ENCODE measurements at places on chromosomes 5 and 9.
A peak's percentile ranks its signal among the peaks of the same experiment; 100 is the strongest.

GRCh38 chr9:115267790-115268189 lies 149.8 kb upstream of the TNC start:
- DNase-seq, result no peak

DNA sequence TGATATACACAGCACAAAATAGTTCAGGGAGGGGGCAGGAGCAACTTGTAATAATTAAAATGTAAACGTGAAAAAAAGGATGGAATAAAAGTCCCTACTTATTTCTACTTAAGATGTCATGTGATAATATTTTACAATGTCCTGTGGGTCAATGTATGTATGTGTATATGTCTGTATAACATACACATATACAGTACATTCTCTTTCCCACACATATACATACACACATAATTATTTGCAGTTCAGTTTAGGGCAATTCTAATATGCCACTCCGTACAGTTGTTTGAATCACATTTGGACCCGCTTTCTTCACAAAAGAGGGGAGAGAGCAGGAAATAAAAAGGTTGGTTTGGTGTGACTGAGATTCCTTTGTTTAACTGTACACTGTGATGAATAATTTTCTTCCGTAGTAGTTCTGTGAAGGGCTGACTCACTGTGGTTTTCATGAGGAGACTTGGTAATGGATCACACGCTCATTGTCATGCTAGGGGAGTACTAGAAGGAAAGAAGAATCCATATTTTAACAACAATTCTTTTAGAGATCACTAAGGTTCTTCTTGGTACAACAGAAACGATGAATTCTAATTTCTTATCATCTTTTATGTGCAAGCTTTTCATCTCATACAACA lies 26.2 kb upstream of the ACOT12 start:
- DNase-seq, result no peak

DNA sequence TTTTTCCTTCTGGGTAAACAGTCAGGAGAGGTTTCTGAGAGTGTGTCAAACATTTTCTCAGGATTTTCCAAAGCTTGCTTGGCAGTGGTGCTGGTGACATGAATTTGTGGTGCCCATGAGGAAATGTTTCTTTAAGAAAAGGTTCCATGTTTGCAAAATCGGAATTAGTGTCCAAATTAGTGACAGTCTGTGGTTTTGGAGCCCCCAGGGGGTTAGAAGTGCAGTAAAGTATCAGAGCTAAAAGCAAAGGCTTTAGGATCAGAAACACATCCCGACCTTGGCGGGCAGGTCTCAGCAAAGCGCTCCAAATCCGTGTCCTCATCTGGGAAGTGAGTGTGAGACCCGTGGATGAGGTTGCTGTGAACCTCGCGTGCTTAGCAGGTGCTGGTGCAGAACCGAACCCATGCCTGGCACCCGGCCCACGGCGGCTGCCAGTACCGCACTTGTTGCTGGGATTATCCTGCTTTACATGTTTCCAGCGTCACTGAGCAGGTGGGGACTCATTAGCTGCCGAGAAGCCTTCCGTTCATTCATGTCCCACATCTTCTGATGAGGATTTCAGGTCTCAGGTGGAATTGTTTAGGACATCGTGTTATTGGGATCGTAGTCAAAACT lies 70.8 kb upstream of the COL5A1 start:
- no peak for DNase-seq

DNA sequence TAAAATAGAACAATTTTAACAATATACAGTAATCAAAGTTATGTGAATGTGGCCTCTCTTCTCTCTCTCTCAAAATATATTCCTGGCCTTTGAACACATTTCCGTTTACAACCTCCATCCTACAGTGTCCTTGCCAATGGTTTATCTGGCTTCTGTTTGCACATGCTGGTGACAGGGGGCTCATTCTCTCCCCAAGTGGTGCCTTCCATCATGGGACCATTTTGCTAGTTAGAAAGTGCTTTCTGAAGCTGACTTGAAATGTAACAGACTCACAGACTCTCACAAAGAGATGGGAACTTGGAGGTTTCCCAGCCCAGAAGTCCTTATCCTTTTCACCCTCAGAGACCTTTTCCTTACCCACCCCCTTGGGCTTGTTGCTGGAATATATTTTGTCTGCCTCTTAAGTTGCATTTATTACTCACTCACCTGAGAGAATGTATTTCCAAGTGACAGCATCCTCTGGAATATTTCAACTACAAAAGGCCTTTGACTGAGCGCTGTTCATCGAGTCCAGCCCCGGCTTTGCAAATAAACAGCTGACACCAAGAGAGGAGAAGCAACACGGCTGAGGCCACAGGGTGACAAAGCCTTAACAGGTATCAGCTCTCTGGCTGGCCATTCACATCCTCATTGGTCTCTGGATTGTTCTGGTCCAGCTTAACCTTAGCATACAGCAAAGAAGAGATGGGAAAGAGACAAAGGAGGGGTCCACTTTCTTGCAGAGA lies 17.5 kb upstream of the ALDH1B1 start:
- no peak for DNase-seq

DNA sequence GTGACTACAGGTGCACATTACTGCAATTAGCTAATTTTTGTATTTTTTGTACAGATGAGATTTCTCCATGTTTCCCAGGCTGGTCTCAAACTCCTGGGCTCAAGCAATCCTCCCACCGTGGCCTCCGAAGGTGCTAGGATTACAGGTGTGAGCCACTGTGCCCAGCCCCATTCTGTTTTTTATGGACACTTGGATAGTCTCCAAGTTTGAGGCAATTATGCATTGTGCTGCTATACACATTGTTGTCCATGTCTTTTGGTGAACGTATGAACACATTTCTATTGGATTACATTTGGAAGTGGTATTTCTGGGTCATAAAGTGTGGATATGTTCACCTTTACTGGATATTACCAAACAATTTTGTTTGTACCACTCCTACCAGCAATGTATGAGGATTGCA lies 22.4 kb upstream of the PLPP1 start:
- DNase-seq, result no peak

DNA sequence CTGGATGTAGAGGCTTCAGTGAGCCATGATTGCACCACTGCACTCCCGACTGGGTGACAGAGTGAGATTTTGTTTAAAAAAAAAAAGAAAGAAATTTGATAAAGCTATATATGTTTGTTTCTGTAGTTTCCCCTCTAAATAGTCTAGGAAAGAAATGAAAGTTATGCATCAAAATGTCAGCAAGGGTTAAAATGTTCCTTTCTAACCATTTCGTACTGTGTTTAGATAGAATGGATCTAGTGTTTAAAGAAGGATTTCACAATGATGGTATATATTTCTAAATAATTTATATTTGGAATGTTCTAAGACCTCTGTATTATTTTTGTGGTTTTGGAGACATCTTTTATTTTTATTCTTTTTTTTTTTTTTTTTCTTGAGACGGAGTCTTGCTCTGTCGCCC lies 22.7 kb downstream of the TEK start:
- DNase-seq, result no peak

DNA sequence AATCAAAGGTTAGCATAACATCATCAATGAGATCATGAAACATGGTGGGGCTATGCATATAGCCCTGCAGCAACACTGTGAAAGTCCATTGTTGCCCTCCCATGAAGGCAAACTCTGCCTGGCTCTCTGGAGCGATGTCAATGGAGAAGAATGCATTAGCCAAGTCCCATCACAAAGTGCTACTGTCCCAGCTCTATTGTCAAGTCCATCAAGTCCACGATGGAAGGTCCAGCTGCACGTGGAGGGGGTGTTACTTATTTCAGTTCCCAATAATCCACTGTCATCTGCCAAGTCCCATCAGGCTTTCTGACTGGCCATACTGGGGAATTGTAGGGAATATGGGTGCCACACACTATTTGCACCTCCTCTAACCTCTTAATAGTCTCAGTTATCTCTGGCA lies 10.8 kb downstream of the DMAC1 start:
- DNase-seq, result no peak

DNA sequence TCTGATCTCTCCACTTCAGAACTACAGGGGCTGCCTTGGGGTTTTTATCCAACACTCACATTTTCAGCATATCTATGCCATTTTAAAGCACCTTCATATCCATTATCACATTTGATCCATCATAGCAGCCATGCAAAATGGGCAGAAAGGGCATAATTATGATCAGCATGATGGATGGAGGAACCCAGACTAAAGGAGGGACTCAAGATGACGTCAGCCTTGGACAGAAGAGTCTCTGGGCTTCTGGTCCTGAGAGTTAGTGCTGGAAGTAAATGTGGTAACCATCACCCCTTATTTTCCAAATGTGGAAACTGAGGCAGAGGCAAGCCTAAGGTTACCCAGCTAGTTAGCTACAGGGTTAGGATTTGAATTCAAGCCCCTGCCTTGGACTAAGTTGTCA lies 273.1 kb downstream of the DRD1 start:
- no peak for DNase-seq

- DNase-seq, result no peak
Observed at GRCh38 chr9:121821326-121821725, 169.9 kb downstream of the DAB2IP start.

GRCh38 chr5:37722236-37723161 lies 117.3 kb downstream of the GDNF start:
- DNase-seq, result no peak

- peak; percentile 59 for DNase-seq
Observed at GRCh38 chr9:136544548-136544963, 1.3 kb downstream of the NOTCH1 start.

DNA sequence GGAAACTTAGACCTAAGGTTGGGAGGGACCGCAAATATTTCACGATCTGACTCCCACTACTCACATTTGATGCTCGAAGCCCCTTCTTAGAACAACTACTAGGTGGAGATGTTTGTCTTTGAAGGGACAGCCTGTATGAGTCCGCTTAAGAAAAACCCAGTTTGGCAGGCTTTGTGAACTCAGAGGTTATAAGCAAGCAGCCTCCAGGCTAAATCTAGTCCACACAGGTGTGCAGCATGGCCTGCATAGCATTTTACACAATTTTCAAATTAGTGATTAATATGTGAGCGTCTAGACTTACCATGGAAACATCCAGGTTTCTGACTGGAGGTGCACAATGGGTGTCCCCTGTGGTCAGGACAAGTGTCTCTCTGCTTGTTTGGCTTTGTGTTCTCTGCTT lies 127.1 kb downstream of the KIF4B start:
- DNase-seq, result no peak

GRCh38 chr5:141811287-141812155 lies 66.7 kb downstream of the PCDH1 start:
- peak; percentile 21 for DNase-seq

DNA sequence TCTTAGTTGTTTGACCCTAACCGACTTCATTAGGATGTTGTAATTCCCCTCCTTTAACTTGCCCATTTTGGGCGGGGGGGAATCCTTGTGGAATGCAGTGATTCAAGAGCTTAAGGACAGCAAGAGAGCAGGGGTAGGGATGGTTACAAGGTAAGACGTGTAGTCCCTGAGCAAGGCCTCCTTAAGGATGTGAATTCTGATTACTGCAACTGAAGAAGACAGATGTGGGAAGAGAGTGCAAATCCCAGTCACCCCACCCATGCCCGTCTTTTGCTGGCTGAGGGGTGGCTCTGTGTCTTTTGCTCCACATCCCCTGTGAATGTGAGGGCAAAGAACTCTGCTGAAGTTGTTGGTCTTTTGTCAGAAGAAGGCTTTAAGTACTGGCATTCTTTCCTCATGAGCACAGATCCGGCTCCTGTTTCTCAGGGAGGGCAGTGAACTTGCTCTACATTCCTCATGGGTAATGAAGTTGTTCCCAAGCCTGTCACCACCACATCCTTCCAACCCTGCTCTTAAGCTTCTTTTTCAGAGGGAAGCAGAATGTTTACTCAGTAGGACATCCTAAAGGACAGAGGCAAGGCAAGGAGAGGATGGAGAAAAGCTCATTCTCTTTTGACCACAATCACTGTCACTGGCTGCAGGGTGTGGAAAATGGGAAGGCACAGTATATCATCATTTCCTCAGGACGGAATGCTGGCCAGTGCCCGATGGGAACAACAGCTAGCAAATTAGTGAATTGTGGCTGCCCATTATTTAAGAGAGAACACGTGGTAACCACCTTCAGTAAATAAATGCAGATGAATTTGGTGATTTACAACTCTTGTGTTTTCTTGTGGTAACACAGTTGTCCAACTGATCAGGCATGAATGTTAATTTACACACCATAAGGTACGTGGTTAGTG lies 61.5 kb downstream of the RAI14 start:
- no peak for DNase-seq

DNA sequence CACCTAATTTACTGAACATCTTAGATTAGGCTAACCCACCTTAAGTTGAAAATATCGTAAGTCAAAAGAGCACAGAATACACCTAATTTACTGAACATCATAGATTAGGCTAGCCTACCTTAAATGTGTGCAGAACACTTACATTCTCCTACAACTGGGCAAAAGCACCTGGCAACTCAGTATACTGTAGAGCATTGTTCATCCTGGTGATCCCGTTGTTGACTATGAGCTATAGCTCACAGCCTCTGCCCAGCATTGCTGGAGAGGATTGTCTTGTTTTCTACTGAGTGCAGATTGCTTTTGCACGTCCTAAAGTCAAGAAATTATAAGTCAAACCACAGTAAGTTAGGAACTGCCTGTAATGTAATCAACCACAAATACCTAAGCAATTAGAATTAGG lies 531.8 kb upstream of the CDH6 start:
- DNase-seq, result no peak

GRCh38 chr5:141121985-141122384 lies 367 bp downstream of the PCDHB4 start:
- DNase-seq, result no peak

DNA sequence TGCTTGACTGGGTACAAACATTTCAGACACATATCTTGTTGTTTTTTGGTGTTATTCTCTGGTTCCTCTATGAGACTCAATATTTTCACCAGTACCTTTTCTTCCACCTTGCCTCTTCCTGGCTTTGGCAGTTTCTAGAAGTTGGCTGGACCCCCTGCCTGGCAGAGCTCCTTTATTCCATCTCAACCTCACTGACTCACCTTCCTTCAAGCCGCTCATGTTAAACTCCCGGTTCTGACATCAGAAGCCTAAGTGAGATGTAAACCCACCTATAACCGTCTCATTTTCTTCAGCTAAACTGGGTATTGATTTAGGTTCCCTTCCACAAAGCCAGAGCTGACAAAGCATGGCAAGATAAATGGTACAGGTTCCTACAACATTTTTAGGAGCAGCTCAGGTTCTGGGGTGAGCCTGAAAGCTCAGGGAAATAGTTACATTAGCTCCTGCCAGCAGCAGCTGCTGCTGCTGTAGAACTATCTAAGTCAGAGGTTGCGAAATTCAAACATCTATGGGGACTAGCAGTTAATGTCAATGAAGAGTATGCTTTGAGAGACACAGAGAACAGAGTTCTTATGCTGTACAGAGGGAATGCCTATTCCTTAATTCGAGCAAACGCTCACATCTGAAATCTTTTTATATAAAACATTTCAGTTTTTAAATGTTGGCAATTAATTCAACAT lies 197.1 kb upstream of the NR3C1 start:
- no peak for DNase-seq

Data from activated T-cell treated with anti-CD3 and anti-CD28 coated beads for 48 hours (primary cell).